ENCODE measurements at places on chromosomes 4 and X.

DNA sequence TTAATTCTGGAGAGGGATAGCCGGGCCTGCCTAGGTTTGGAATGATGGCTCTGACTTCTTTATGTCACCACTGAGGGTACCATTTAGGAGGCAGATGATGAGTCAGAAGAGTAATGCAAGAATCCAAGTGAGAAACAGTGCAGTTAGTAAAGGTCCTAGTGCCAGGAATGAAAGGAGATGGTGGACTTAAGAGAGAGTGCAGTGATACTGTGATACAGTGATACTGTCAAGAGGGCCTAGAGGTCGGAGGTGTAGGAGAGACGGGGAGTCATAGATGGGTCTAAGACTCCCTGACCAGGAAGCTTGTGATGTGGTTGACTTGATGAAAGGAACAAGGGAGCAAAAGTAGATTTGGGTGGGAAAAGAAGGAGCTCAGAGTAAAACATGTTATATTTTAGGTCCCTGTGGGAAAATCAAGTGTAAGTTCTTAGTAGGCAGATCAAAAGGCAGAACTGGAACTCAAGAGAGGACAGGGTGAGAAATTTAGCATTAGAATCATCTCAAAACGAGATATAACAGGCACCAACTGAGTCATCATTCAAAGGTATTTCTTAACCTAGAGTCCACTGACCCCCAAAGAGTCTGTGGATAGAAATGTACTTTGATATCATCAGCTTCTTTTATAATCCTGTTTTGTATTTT lies 85.0 kb downstream of the NFKB1 start:
- DNase-seq, result no peak

DNA sequence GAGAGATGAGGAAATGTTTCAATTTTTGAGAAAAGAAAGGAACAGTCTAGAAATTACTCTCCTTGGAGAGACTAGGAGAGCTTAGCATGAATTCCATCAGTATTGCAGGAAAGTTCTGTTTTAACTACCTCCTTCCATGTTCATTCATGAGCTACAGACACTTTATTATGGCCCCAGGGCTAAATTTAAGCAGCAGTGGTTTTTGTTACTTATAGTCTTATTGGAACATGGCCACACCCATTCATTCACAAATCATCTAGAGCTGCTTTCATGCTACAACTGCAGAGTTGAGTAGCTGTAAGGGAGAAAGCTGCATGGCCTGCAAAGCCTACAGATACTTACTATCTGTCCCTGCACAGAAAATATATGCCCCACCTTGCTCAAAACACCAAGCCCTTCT lies 81.7 kb downstream of the SHISA3 start:
- no peak for DNase-seq

- no peak for DNase-seq
Measured at GRCh38 chrX:8845469-8845868, 44.3 kb upstream of the FAM9A start.

DNA sequence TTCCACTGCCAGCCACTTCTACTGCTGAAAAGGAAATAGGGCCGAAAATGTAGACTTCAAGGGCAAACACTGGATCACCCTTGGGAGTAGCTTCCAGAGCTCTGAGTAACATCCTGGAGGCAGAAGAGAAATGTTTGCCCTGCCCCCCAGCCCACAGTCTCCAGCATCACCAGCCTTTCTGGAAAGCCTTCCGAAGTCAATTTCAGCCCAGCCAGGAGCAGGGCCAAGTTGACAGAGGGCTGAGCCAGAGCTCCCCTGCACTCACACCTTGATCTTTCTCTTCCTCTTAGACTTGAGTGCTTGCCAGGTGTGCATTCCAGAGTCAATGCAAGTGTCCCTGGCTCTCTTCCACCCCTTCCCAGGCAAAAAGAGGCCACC lies 35.2 kb downstream of the SLC25A5 start:
- no peak for DNase-seq

GRCh38 chr4:113636438-113636818 lies 125.1 kb downstream of the CAMK2D start:
- DNase-seq, result no peak

DNA sequence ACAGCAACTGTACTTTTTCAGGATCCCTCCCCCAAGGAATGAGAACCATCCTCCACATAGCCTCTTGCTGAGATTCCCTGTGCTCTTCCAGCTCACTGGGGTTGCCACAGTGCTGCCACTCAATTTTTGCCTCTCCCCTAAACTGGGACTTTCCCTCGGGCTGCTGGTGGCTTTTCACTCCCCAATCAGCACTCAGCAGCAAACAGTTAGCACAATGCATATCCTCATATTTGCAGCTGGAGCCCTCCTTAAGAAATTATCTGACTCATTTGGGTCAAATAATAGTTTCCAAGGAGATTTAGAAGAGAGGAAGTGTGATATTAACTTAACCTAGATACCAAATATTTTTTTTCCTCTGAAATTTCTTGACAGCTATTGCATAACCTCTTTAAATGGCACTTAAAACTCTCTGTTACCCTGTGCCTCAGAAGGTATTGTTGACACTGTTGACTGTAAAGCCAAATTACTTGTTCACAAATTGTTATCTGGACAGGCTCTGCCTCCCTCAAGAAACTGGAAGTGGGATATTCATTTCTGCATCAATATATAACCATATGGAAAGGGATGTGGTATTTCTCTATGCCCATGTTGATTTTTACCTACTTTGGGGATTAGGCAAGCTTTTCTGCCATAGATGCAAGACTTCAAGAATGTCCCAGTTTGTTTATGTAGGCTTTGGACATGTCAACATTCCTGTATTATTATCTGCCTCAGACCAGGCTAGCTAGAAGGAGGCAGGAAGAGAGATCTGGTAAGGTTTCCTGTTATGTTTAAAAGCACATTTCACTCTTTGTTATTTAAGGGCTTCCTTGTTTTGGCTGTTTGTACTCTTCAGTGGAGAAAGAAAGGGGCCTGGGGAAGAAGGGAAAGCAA lies 58.0 kb downstream of the SEPTIN11 start:
- DNase-seq, result no peak

- no peak for DNase-seq
Measured at GRCh38 chr4:90855111-90855510, 727.9 kb downstream of the CCSER1 start.

DNA sequence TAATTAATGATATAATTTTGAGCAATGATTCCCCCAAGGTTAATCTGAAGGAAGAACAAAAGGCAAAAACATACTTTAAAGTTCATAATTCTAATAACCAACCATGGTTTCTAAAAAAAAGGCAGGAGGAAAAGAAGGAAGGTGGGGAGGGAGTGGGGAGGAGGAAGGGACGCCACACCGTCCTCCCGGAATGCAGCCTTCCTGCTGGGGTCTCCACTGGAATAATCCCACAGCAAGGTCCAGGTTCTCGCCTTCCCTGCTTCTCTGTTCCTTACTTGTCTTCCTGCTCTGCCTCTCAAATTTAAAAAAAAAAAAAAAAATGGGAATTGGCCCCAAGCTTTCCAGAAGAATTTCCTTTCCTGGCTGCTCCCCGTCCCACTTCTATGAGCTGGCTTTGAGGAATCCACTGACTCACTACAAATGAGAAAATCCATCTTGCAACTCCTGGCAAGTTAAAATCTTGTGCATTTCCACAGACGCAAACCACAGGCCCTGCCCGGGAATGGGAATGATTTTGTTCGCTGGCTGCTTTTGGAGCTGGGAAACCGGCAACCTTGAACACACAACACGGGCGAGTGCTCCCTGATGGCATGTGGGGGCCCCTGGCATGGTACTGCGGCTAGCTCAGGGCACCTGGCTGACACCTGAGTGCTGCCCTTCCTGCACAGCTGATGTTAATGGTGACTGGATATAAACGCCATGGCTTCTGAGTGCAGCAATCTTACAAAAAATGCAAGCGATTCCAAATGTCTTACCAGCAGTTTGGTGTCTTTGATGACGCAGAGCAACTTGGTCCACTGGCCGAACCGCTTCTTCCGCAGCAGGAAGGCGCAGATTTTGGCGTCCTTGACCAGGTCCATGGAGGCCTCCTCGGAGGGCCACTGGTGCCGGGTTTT lies 97.0 kb downstream of the AFAP1 start:
- DNase-seq, result no peak

DNA sequence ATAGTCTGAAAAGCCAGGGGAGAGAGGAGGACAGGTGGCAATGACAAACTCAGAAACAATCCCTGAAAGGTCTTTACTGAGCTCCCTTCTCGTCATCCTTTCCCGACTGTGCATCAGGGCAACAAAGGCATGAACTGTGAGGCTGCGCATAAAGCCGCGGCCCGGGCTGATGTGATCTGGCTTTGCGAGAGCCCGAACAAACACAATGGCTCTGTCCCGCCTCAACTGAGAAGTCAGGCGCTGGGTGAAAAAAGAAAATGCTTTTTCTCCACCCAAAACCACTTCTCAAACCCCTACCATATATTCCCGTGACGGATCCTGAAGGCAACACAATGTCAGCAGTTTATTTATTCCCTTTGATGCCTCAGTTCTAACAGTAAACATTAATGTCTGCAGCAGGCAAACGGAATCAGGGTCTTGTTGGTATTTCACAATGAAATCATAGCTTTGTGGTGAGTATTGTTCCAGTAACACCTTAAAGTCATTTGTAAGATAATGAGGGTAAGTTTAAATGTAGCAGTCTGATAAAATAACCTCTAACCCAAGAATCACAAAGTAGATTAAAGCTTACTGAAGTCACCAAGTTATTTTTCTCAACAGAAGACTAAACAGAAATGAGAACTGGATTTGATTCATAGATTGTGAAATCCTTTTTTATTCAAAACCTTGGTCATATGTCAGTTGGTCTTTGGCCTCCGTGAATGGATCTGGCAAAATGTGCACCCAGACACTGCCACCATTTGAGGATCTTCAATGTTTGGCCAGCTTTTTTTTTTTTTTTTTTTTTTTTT lies 67.4 kb downstream of the APBB2 start:
- no peak for DNase-seq

GRCh38 chr4:7313347-7313811 lies 121.0 kb downstream of the SORCS2 start:
- no peak for DNase-seq

GRCh38 chr4:77076889-77077635 lies 1.3 kb upstream of the CCNI start:
- no peak for DNase-seq

- no peak for DNase-seq
Measured at GRCh38 chr4:120327276-120327675, 260.6 kb upstream of the MAD2L1 start.
